ENCODE measurements at places on chromosomes 11 and 22. TPM values are rescaled to one million over a fixed set of nuclear protein-coding genes. Genes with fewer than 3 reads are reported as not detected.

The DEFB131B gene
- total RNA-seq = not detected

The PTPN5 gene
- not detected for total RNA-seq

The ARFGAP2 gene
- total RNA-seq = 106 TPM

The SCUBE2 gene
- total RNA-seq = not detected

The ELFN2 gene
- total RNA-seq = 0.13 TPM

The MS4A4E gene
- not detected for total RNA-seq

The HTR3B gene
- total RNA-seq = not detected

The SNX32 gene
- not detected for total RNA-seq

The KBTBD3 gene
- total RNA-seq = 2.4 TPM

The C1QTNF4 gene
- total RNA-seq = not detected

The NLRP10 gene
- not detected for total RNA-seq

The FREY1 gene
- 1.7 TPM for total RNA-seq

The TMEM45B gene
- not detected for total RNA-seq

The MRGPRX1 gene
- not detected for total RNA-seq

The OR52E8 gene
- total RNA-seq = not detected

The PPFIBP2 gene
- 0.19 TPM for total RNA-seq

The MYEOV gene
- 18.6 TPM for total RNA-seq

The GPHA2 gene
- not detected for total RNA-seq

The MS4A3 gene
- not detected for total RNA-seq

The ZNF215 gene
- 4.3 TPM for total RNA-seq

The ISX gene
- not detected for total RNA-seq

The MUC2 gene
- total RNA-seq = 0.03 TPM

The SLC17A6 gene
- total RNA-seq = not detected

The MUC6 gene
- total RNA-seq = 0.08 TPM

All from A375 (cell line).